ENCODE measurements at places on chromosomes 16 and 17. TPM values are rescaled to one million over a fixed set of nuclear protein-coding genes. Genes with fewer than 3 reads are reported as not detected.

The CACNG5 gene
- total RNA-seq, result 0.05 TPM

GRCh38 chr16:59463776-59464175, 729.7 kb upstream of the GOT2 start:
- DNase-seq, result no peak

The CDH8 gene
- total RNA-seq, result 0.61 TPM

The ZG16 gene
- total RNA-seq, result 0.09 TPM

The ATXN1L gene
- 10.8 TPM for total RNA-seq

Data from thymus (tissue), 14 donors.